Activated naive CD8-positive, alpha-beta T cell treated with anti-CD3 and anti-CD28 coated beads for 36 hours (primary cell): ENCODE measurements at places on chromosomes 12 and 14.

DNA sequence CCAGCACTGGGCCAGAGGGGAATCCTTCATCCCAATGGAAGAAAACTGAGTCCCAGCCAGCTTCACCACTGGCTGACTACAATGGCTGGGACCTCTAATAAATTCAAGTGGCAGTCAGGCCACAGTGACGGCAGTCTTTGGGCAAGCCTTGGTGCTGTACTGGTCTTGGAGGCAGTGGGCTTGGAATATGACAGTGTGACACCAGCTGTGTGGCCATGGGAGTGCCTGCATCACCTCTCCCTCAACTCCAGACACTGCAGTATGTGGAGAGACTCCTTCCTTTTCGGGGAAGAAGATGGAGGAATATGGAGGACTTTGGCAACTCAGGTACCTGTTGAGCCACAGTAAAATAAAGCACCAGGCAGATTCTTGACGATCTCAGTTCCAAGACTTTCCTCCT lies 16.0 kb upstream of the CD163L1 start:
- no peak overlapping the region for H3K27ac ChIP-seq
- no peaks in the 10 kb centered on the region for H3K36me3 ChIP-seq
- no peaks in the 10 kb centered on the region for H3K4me1 ChIP-seq
- H3K27me3 ChIP-seq, result no peaks in the 10 kb centered on the region
- no peak overlapping the region for H3K4me3 ChIP-seq

GRCh38 chr14:34365309-34365915 lies 96.6 kb downstream of the SPTSSA start:
- no peak for DNase-seq
- H3K4me1 ChIP-seq, result no peaks in the 10 kb centered on the region
- no peak overlapping the region for H3K4me3 ChIP-seq
- H3K36me3 ChIP-seq, result no peaks in the 10 kb centered on the region

- peaks cover 4% of the 10 kb centered on the region for H3K4me1 ChIP-seq
- H3K4me3 ChIP-seq, result no peak overlapping the region
- H3K27me3 ChIP-seq, result no peaks in the 10 kb centered on the region
- H3K27ac ChIP-seq, result no peak overlapping the region
Observed at GRCh38 chr12:57823131-57823907, 4.8 kb upstream of the AVIL start.

DNA sequence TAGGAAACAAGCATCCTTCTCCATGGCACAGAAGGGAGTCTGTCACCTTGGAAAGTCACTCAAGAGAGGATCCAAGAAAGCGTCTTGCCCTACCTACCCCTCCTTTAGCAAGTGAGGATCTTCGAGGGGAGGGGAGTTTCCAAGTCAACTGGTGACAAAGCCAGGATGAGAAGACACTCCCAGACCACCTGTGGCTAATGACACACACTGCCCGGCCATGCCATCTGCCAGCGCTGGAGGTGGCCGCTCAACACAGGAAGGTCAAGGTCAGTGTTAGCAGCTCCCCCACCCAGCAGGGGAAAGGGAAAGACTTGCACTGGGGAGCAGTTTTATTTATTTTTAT lies 41.3 kb downstream of the ELK3 start:
- no peaks in the 10 kb centered on the region for H3K27me3 ChIP-seq
- no peak overlapping the region for H3K27ac ChIP-seq
- peaks cover 26% of the 10 kb centered on the region for H3K36me3 ChIP-seq
- H3K4me1 ChIP-seq, result peaks cover 35% of the 10 kb centered on the region
- no peak overlapping the region for H3K4me3 ChIP-seq

DNA sequence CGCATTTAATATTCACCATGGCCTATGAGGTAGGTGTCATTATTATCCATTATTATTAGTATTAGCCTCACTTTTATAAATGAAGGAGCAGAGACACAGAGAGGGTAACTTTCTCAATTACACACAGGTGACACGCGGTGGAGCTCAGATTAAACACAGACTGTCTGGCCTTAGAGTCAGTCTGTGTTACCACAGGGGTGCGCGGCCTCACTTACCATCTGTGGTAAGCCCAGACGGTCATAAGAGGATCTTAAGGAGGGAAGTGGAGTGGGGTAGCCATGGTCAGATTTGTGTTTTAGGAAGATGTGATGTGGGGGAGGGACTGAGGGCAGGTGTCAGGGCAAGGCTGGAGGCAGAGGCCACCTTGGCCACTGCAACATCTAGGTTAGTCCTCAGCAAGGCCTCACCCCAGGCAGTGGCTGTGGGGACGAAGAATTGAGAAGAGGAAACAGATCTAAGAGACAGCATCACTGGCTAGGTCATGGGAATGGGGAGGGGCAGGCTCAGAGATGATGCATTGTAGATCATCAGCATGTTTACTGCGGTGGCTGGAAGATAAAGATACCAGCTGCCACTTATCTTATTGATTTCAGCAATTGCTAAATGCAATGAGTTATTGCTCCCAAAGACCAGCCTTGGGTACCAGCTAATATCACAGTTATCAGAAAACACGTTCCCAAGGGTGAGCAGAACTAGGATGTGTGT lies 67.1 kb downstream of the SERPINA3 start:
- peaks cover 4% of the 10 kb centered on the region for H3K27me3 ChIP-seq
- H3K27ac ChIP-seq, result no peak overlapping the region
- H3K4me3 ChIP-seq, result no peak overlapping the region
- no peaks in the 10 kb centered on the region for H3K4me1 ChIP-seq
- no peak for DNase-seq
- no peaks in the 10 kb centered on the region for H3K36me3 ChIP-seq

GRCh38 chr14:58850011-58850410 lies 212.2 kb downstream of the DACT1 start:
- no peaks in the 10 kb centered on the region for H3K36me3 ChIP-seq
- no peak overlapping the region for H3K27ac ChIP-seq
- no peak for DNase-seq
- no peaks in the 10 kb centered on the region for H3K27me3 ChIP-seq
- no peak overlapping the region for H3K4me3 ChIP-seq

DNA sequence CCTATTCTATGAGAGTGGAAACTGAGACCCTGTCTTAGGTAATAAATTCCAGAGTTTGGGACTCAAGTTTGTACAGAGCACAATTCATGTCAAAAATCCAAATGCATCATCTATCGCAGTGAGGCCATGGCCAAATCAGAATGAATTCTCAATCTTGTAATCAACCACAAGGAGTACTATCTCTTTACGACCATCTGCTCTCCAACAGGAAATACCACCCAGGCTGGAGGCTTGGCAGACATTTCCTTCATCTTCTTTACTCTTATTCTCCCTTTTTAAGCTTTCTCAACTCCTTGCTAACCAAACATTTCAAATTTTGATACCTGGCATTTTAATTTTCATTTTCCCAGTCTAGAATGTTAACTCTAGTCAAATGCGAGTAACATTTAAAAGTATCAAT lies 32.7 kb upstream of the RNU6-7 start:
- no peaks in the 10 kb centered on the region for H3K36me3 ChIP-seq
- H3K4me3 ChIP-seq, result no peak overlapping the region
- no peak overlapping the region for H3K27ac ChIP-seq
- no peak for DNase-seq
- H3K4me1 ChIP-seq, result peaks cover 7% of the 10 kb centered on the region

- no peak overlapping the region for H3K4me3 ChIP-seq
- H3K27ac ChIP-seq, result no peak overlapping the region
- DNase-seq, result no peak
- no peaks in the 10 kb centered on the region for H3K36me3 ChIP-seq
Observed at GRCh38 chr12:90910958-90911357, 44.0 kb downstream of the CCER1 start.

- H3K4me1 ChIP-seq, result peaks cover 13% of the 10 kb centered on the region
- H3K4me3 ChIP-seq, result no peak overlapping the region
Observed at GRCh38 chr12:64739778-64740177, 19.4 kb downstream of the GNS start.

DNA sequence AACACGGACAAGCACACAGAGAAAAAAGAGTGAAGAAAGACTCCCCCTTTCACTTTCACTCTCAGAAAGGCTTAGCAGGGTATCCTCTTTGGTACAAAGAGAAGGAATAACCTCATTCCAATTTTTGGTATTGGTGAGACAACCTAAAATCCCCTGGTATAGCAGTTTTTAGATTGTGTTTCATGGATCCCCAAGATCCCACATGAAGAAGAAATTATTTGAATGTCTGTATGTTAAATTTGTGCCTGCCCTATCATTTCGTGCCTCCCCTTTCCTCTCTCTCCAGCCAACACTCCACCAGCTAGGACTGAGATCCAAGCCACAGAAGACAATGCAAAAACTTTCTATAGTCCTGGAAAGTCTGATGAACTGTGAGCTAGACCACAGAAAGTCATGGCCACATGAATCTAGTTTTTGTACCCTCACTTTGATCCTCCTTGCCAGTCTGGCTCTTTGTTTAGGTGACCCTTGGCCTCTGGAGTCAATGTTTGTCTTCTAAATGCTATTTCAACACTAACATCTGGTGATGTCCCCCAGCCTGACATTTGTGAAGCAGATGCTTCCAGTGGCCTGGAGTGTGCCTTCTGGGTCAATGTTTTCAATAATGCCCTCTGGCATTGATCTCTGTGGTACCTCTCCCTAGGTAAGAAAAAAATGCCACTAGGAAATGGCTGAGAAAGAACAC lies 181.9 kb upstream of the BMP4 start:
- DNase-seq, result no peak
- no peak overlapping the region for H3K27ac ChIP-seq
- no peaks in the 10 kb centered on the region for H3K4me1 ChIP-seq
- peaks cover 5% of the 10 kb centered on the region for H3K27me3 ChIP-seq

- H3K27ac ChIP-seq, result no peak overlapping the region
- no peaks in the 10 kb centered on the region for H3K27me3 ChIP-seq
- no peak for DNase-seq
- no peaks in the 10 kb centered on the region for H3K4me1 ChIP-seq
Observed at GRCh38 chr12:41067941-41068645, 120.0 kb upstream of the PDZRN4 start.

DNA sequence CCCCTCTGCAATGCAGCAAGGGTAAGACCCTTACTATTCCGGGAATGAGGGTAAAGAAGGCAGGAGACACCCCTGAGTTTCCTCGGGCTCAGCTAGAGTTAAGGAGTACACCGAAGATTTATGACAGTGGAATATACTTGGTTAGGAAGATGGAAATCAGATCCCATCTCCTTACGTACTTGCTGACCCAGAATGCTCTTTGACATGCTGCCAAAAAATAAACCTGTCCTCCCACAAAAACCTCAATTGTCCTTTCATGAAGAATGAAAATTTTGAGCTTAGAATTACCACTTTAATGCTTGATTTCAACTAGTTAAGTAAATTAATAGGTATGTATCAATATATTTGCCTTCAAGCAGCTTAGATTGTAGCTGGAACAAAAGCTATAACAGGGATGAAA lies 99.5 kb downstream of the PRIMA1 start:
- DNase-seq, result no peak
- peaks cover 49% of the 10 kb centered on the region for H3K27me3 ChIP-seq
- H3K4me1 ChIP-seq, result no peaks in the 10 kb centered on the region
- no peaks in the 10 kb centered on the region for H3K36me3 ChIP-seq
- no peak overlapping the region for H3K4me3 ChIP-seq
- no peak overlapping the region for H3K27ac ChIP-seq

- H3K27ac ChIP-seq, result no peak overlapping the region
- peaks cover 10% of the 10 kb centered on the region for H3K27me3 ChIP-seq
- no peak overlapping the region for H3K4me3 ChIP-seq
- no peak for DNase-seq
Observed at GRCh38 chr12:64057706-64058105, 164.4 kb downstream of the KICS2 start.

DNA sequence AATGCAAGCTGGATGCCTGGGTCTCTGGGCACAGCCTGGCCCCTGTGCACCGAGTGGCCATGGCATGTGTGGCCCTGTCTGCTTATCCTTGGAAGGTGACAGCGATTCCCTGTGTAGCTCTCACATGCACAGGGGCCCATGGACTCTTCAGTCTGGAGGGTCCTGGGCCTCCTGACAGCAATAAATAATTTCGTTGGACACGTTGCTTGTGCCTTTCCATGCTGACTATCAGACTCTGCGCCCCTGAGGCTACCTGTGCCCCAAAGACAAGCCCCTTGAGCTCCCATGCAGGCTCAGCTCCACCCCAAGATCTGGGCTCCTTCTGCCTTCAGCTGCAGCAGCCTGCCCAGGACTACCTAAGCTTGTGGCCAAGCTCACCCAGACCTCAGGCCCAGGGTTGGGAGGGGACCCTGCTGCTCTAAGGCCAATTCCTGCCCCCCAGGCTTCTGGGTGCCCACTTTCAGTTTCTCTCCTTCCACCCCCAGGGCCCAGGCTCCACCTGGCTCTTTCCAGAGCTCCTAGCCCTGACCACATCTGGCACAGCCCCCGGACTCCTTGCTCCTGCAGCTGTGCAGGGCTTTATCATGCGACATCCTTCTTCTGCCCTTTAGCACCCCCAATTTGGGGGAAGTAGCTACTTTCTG lies 11.8 kb downstream of the SERPINA3 start:
- no peak overlapping the region for H3K4me3 ChIP-seq
- H3K4me1 ChIP-seq, result no peaks in the 10 kb centered on the region
- H3K36me3 ChIP-seq, result no peaks in the 10 kb centered on the region
- no peak for DNase-seq

- no peak overlapping the region for H3K4me3 ChIP-seq
- peaks cover 27% of the 10 kb centered on the region for H3K27me3 ChIP-seq
- no peak overlapping the region for H3K27ac ChIP-seq
- H3K36me3 ChIP-seq, result no peaks in the 10 kb centered on the region
Observed at GRCh38 chr14:35471803-35472202, 62.2 kb upstream of the INSM2 start.

GRCh38 chr12:42859612-42860011 lies 270.1 kb upstream of the PRICKLE1 start:
- no peak overlapping the region for H3K4me3 ChIP-seq
- no peak overlapping the region for H3K27ac ChIP-seq
- H3K27me3 ChIP-seq, result no peaks in the 10 kb centered on the region
- no peaks in the 10 kb centered on the region for H3K4me1 ChIP-seq
- H3K36me3 ChIP-seq, result no peaks in the 10 kb centered on the region

DNA sequence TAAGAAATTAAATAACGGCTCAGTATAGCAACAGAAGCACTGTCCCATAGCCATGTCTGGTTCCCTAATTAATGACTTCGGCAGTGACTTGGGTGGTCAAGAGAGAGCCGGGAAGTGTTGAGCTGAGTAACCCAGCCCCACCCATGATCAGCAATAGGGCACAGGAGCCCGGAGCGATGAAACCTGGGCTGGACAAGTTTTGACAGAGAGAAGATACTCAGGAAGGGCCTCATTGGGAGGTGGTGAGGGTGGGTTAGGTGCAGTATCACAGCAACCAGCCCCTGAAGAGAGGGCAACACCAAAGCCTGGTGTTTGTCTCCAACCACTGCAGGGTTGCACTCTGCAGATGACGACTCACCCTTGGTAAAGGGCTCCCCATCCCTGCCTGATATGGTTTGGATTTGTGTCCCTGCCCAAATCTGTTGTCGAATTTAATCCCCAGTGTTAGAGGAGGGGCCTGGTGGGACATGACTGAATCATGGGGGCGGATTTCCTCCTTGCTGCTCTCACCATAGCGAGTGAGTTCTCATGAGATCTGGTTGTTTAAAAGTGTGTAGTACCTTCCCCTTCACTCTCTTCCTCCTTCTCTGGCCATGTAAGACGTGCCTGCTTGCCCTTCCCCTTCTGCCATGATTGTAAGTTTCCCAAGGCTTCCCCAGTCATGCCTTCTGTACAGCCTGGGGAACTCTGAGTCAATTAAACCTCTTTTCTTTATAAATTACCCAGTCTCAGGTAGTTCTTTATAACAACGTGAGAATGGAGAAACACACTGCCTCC lies 124.9 kb upstream of the MED13L start:
- H3K4me3 ChIP-seq, result no peak overlapping the region
- H3K27ac ChIP-seq, result no peak overlapping the region
- no peak for DNase-seq
- no peaks in the 10 kb centered on the region for H3K36me3 ChIP-seq

- H3K36me3 ChIP-seq, result no peaks in the 10 kb centered on the region
- no peaks in the 10 kb centered on the region for H3K4me1 ChIP-seq
- H3K4me3 ChIP-seq, result no peak overlapping the region
- no peak overlapping the region for H3K27ac ChIP-seq
Observed at GRCh38 chr12:75288860-75289259, 41.3 kb downstream of the CAPS2 start.
